Activated gamma-delta T cell treated with anti-CD3 and anti-CD28 coated beads, Interleukin-2, amount 50 U/mL, for 16 hours (primary cell): ENCODE measurements at places on chromosomes 11 and 22.

- DNase-seq: no peak
Measured at GRCh38 chr11:33089776-33090175, 50.4 kb downstream of the TCP11L1 start.

DNA sequence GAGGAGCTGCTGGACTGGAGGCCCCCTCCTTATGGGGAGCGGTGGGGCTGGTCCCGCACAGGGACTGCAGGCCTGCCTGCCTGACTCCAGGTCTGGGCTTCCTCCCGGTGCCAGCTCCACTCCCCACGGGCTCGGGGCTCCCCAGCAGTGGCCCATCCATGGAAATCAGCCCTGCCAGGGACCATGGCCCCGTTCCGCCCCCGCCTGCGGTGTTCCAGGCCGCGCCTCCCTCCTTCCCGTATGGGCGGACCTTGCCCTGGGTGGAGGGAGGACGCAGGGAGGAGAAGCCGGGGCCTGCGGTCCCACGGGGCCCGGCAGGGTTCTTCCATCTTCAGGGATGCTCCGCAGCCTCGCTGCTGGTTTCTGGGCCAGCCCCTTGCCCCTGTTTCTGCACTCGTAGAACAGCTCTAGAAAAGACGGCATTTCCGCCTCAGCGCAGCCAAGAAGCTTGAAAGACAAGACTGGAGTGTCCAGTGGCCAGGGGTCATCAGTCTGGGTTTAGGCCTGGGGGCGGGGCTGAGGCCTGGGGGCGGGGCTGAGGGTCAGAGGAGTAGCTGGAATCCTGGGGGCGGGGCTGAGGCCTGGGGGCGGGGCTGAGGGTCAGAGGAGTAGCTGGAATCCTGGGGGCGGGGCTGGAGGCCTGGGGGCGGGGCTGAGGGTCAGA, 1330.6 kb downstream of the BRD1 start:
- no peak for DNase-seq

- no peak for DNase-seq
Measured at GRCh38 chr11:36878737-36879136, 280.7 kb upstream of the RAG2 start.

DNA sequence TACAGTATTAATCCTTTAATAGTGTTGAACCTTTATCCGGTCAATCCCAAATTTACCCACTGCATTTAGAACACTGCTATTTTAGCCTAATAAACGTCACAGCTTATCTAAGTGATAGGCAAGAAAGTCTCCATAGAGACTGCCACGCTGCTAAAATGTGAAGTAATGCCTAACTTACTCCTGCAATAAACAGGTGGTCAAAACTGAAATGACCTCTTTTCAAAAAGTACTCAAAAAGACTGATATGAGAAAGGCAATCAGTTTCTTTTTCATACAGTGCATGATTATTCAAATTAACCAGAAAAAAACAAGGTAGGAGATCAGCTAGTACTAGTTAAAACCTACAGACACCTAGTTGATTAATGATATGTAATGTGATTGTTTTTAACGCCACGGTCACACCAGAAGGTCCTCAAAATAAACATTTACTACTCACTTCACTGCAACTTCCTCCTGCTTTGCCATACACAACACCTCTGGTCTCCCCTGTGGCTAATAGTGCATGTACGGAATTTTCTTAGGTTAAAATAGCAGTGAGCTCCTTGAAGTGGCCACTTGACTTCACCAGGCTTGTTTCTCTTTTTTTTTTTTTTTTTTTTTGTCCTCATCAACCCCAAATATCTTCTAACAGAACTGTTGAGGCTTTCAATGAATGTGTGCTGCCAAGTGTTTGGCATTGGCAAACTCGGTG, 8.8 kb downstream of the ATP5MG start:
- no peak for DNase-seq

DNA sequence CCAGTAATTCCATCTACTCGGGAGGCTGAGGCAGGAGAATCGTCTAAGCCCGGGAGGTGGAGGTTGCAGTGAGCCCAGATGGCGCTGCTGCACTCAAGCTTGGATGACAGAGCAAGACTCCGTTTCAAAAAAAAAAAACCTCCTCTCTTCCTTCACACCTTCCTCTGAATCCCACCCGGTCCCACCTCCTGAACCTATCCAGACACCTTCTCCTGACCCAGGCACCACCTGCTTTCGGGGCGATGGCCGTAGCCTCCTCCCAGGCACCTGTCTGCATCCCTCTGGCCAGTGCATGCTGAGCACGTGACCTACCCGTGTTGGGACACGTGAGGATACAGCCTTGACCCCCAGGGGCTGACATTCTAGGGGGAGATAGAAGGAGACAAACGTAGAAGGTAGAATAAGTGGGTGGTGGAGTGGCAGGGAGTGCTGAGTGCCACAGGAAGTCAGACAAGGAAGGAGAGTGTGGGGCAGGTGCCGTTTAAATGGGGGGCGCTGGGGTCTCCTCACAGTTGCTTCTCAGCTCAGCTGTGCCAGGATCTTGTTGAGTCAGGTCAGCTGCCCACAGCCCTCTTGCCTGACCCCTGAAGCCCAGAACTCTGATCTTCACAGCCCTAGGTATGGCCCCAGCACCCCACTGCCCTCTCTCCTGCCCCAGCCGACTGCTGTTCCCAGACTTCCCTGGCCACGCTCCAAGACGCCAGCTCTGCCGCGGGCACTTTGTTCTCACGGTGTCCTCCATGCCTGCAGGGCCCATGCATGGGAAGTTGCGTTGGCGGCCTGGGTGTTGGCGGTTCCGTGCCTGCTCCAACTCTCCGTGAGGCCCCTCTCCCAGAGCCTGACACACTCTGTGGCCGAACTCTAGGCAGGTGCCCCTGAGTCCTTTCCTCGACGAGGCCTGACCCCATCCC, 1.2 kb upstream of the MIOX start:
- DNase-seq: no peak

DNA sequence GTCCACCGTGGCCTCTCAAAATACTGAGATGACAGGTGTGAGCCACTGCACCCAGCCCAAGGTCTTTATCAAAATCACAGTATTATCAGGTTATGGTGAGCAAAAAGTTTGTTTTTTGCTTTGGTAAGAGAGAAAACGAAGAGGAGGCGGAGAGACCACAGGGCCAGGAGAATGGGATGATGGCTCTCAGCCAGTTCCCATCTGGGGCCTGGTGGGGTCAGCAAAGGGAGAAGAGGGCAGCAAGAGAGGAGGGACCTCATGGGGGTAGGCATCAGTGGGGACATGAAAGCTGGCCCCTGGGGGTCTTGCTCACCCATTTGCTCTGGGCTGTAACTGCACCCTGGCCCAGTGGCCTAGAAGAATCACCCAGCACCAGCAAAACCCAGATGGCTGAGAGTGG, 190.2 kb downstream of the SHANK2 start:
- no peak for DNase-seq

GRCh38 chr11:32121012-32121411, 30.1 kb downstream of the RCN1 start:
- no peak for DNase-seq

DNA sequence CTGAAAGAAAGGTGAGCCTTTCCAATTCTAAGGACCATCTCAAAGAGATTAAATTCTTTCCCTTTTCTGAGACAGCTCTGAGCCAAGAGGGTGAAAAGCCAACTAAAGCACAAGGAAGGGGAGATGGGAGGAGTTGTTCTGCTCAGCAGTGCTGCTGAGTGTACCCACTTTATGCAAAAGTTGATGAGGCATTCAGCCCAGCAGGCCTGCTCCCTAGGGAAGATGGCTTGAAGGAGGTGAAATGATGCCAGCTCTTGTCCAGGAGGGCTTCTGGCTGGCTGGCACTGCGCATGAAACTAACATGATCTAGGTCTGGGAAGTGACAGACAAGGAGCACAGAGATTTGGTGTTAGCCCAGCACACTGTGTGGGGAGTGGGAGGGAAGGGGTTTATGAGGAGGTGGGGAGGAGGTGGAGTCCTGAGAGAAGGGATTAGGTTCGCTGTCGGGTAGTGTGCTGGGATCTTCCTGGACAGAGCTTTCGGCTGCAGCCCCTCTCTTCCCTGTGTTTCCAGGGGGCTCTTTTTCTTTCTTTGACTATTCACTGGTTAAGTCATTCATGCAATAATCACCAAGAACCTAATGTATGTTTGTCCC, 225.5 kb upstream of the NARS2 start:
- no peak for DNase-seq

DNA sequence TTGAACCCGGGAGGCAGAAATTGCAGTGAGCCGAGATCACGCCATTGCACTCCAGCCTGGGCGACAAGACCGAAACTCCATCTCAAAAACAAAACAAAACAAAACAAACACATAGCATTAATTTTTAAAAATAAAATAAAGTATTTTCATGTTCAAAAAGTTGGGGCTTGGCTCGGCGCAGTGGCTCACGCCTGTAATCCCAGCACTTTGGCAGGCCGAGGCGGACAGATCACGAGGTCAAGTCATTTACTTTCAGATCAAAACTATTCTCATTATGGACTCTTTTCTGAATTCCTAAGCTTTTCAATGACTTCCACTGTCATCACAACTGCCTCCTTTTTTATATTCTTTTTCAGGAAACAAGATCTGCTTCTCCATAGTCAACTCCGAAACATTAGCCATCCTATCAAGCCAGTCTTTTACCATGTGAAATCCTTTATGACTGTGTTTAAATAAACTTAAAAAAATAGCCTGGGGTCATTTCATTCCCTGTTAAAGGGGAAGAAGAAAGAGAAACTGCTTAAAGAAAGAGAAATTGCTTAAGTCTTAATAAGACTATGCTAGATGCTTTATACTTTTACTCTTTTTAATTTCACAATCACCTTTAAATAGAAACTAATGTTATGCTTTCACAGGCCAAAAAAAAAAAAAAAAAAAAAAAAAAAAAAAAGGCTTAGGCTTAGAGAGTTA, 13.1 kb upstream of the CHRNA10 start:
- no peak for DNase-seq

- DNase-seq: no peak
Measured at GRCh38 chr22:37270928-37271650, 11.2 kb upstream of the CYTH4 start.

- DNase-seq: no peak
Measured at GRCh38 chr11:130068546-130068985, 1.1 kb upstream of the APLP2 start.

GRCh38 chr11:14105446-14105845, 142.9 kb downstream of the SPON1 start:
- DNase-seq: no peak

DNA sequence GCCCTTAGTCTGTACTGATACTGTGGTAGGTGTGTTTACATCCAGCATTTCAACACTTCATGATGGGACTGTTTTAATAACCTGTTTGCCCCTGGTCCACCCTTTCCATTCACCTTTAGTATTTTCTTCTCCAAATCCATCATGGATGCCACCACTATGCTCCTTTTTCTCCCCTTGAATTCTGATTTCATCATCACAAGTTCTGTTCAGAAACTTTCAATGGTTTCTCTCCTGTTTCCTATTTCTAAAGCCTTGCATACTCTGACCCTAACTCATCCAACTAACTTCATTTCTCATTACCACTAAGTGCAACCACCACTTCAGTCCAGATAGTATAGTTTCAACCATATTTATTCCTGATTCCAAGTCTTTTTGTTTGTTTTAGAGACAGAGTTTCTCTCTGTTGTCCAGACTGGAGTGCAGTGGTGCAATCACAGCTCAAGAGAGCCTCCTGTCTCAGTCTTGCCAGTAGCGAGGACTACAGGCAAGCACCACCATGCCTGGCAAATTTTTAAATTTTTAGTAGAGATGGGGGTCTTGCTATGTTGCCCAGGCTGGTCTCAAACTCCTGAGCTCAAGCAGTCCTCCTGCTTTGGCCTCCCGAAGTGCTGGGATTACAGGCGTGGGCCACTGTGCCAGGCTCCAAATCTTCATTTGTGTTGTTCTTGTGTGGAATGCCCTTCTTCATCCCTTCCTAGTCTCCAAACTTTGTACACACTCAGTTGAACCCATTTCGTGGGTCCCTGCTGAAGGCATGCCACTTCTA, 1.2 kb upstream of the LIN7C start:
- no peak for DNase-seq

DNA sequence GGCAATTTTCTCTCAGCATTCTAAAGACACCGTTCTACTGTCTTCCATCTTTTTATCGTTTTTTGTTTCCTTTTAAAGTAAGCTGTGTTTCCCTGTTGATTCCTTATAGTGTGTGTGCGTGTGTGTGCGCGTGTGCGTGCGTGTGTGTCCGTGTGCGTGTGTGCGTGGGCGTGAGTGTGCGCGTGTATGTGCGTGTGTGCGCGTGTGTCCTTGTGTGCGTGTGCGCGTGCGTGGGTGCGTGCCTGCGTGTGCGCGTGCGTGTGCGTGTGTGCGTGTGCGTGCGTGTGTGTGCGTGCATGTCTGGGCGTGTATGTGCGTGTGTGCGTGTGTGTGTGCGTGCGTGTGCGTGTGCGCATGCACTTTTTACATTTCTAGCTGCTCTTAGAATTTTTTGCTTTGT, 1033.7 kb downstream of the BRD1 start:
- no peak for DNase-seq

- no peak for DNase-seq
Measured at GRCh38 chr11:61195719-61196118, 7.6 kb upstream of the PGA3 start.

- DNase-seq: no peak
Measured at GRCh38 chr22:17964156-17964555, 60.2 kb downstream of the MICAL3 start.

DNA sequence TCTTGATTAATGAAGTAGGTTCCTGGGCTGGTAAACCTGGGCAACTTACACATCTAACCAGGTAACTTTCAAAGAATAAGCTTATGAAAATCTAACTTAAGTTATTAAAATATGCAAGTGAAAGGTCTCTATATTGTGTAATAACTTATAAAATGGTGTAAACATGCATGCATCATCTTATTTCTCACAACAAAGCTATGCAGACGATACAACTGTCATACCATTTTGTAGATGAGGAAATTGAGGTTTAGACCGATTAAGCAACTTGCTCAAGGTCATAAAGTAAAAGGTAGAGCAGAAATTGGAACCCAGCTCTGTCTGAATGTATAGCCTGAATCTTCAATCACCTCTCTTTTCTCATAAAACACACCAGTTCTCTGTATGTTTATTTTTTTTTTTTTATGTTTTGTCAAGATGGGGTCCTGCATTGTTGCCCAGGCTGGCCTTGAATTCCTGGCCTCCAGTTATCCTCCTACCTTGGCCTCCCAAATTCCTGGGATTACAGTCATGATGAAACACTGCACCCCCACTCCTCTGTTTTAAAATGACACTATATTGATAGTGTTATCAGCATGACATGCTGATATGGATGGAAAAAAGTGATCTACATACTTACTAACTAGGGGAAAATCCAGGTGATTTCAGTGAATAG, 109.6 kb downstream of the SGSM3 start:
- DNase-seq: no peak

- DNase-seq: no peak
Measured at GRCh38 chr22:47846206-47846605, 1083.8 kb downstream of the TBC1D22A start.

GRCh38 chr11:19379465-19379864, 138.7 kb upstream of the E2F8 start:
- no peak for DNase-seq

DNA sequence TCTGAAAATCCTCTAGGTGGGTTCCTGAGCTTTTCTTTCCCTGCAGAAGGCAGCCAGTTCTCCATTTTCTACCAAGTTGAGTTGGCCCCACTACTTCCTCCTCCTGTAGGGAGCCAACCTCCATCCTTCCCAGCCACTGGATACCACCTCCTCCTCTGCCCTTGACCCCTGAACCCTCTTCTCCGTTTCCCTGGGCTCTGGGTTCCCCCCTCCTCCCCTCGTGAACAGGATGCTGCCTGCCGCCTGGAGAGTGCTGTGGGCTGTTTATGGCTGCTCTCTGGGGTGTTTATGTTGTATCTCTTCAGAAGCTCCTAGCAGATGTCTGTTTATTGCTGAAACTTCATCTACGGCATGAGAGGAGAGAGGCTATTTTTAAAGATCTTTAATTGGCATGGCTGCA, 8.6 kb downstream of the MICAL2 start:
- no peak for DNase-seq
